ENCODE measurements at places on chromosomes 1 and 21.

DNA sequence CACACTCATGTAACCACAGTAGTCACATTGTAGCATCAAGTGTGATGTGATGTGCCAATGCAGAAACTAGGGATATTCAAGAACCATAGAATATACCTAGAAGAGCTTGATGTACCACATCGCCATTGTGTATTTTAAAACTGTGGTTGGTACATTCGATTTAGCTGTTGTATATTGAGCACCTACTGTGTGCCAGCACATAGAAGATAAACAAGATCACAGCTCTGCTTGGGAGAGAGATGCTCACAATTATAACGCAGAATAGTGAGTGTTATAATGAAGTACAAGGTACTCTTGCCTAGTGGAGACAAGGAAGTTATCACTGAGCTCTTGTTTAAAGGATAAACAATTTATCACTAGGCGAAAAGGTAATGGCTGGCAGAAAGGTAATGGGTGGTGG lies 4.7 kb downstream of the BTF3L4 start:
- DNase-seq: no peak

DNA sequence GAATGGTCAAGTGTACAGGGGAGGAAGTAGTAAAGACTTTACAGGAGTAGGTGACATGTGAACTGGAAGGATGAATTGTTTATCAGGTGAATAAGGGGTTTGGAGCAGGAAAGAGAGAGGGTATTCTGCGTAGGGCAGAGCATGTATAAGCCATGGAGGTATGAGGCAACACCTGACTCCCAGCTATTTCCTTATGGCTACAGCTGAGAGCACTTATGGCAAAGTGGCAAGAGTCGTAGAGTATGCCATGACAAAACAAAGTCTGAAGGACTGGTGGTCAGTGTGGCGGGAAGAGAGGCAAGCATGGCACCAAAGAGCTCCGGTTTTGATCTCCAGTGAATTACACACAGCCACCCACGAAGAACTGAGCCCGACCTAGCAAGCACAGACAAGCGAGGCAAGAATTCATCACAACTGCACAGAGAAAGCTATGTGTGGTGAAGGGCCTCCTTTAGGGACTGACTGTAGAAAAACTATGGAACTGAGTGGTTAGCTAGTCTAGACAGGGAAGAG lies 9.0 kb upstream of the ELOVL1 start:
- no peak for DNase-seq

- no peak for DNase-seq
Observed at GRCh38 chr1:60560701-60561100, 487.1 kb upstream of the C1orf87 start.

GRCh38 chr1:184340984-184341383 lies 45.8 kb upstream of the C1orf21 start:
- no peak for DNase-seq

DNA sequence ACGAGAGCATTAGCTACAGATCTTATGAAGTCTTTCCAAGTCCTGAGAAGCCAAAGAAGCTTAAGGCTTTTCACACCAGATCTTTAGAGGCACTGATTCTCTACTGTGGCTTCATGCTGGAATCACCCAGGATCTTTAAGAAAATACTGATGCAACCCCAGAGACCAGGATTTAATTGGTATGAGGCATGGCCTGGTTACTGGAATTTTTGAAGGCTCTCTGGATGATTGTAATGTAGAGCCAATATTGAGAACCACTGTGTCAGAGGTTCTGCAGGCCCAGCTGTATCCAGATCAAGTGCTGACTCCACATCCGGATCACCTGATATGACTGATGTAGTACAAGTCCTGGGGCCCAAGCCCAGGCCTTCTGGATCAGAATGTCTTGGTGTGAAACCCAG lies 105.7 kb downstream of the PLPPR5 start:
- DNase-seq: no peak

GRCh38 chr1:64960731-64961130 lies 5.6 kb downstream of the JAK1 start:
- DNase-seq: no peak

DNA sequence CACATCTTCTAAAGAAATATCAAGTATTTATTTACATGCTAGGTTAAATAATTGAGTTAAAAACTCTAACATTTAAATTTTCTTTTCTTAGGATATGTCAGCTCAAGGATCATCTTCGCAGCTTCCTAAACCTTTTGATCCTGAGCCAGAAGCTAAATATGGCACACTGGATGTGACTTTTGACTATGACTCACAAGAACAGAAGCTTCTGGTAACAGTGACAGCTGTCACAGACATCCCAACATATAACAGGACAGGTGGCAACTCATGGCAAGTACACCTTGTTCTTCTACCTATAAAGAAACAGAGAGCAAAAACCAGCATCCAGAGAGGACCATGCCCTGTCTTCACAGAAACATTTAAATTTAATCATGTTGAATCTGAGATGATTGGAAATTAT lies 132.7 kb upstream of the SERTAD4 start:
- DNase-seq: peak; percentile 16

- DNase-seq: no peak
Observed at GRCh38 chr1:63027176-63027575, 243.2 kb downstream of the ATG4C start.

DNA sequence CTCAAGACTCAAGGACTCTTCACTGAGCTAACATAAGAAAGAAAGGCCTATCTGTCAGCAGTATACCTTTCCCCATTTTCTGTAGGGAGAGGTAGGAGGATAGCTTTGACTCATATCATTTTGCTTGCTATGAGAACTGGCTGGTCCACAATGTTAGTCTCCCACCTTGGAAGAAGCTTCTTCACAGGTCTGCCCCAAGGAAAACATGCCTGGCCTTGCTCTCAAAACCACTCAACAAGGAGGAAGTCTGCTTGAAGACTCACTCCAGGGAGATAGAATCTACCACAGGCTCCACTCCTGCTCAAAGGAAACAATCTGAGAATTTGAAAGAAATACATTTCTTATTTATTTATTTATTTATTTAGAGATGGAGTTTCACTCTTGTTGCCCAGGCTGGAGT lies 29.5 kb upstream of the LAMC1 start:
- no peak for DNase-seq

- peak; percentile 72 for DNase-seq
Observed at GRCh38 chr1:6438047-6438525, 13.5 kb downstream of the ESPN start.

DNA sequence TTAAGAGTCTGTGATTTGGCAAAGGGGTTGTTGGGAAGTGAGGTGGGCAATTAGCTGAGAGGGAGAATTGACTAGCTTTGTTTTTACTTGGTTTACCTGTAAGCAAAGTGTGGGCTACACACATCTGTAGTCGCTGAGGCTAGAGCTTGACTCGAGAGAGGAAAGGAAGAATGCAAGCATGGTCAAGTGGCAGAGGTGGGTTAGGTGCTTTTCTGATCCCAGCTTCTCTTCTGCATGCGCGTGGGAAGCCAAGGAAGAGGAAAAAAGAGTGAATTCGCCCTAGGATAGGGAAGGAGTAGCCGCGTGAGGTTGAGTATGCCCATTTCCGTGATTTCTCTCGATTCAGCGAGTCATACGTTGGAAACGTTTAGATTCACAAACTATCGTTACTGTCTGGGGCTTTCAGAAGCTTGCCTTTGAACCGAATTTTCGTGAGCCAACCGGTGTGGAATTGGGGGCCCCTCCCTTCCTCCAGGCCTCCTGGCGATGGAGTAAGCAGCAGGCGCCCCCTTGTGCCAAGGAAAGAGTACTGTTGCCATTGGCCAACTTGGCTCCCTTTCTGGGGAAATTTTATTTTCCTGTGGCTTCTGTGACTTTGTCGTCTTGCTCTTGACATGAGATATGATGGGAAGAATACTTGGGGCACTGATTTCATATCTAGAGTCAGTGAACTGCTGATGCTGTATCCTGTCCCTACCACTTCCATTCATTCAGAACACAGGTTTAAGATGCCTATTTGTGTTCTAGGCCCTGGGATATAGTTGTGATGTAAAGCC lies 1.3 kb downstream of the PIGV start:
- DNase-seq: peak; percentile 83

DNA sequence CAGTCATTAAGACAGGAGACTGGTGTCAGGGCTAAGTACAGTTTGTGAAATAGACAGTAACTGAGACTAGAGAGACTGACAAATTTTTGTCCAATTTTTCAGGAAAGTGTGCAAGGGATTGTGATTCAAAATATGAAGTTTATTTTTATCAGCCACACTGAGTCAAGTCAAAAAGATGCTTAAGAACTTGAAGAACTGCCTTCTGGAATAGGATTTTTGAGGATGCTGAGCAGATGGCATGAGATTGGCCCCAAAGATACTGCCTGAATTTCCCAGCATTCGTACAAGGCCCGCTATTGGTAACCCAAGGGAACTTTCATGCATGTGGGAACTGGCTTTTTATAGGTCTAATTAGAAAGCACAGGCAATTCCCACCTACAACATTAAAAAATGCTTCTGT lies 610.0 kb downstream of the LMO4 start:
- DNase-seq: no peak

DNA sequence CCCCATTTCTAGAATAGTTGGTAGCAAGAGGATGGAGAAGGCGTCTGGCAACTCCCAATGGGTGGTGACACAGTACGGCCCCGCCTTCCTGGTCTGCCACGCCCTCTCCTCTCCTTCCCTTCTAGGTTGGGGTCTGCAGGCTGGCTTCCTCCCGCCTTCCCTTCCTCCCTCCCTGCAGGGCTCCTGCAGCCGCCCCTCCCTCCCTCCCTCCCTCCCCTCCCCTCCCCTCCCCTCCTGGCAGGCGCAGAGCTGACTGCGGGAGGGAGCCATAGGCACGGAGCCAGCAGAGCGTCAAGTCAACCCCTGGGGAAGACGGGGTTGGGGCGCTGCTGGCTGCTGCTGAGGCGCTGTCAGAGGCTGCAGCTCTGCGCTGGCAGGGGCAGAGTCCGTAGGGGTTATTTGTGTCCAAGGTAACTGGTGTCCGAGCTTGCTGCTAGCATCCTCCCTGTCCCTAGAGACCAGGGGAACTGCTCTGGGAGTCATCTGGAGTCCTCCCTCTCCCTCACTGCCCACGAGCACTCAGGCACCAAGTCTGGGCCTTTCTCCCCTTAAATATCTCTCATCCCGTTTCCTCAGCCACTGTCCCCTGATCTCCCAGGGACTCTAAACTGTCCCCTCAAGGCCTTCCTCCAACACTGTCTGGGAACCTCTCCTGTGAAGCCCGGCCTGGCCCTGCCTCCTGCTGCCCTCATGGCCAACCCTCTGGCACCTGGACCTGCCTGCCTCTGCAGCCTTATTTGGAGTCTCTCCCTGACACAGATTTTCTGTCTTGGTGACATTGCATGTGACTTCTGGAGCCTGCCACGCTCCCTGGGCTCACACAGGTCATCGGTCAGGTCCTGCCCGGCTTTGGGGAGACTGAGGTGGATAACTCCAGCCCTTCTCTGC lies 57.4 kb upstream of the ACOT11 start:
- DNase-seq: no peak

DNA sequence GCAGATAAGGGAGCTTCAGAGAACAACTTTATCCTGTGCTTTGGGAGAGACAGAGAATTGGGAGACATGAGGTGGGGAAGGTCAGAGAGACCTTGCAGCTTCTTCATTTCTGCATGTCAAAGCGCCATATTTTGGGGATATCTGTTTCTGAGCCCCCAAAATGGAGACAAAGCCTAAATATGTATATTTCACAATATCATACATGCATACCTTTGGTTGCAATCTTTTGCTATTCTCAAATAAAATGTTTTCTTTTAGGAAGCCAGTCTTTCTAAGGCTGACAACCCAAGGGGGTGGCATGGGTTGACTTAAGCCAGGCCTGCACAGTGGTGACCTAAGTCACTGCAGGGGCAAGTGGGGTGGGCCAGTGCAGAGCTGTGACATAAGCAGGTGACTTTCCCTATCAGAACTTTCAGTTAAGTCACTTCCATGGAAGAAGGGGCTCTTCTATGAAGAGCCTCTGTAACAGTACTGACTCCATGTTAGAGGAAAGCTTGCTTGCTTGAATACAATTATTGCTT lies 13.9 kb upstream of the MRPL55 start:
- no peak for DNase-seq

- no peak for DNase-seq
Observed at GRCh38 chr1:245475961-245476516, 321.3 kb downstream of the KIF26B start.

DNA sequence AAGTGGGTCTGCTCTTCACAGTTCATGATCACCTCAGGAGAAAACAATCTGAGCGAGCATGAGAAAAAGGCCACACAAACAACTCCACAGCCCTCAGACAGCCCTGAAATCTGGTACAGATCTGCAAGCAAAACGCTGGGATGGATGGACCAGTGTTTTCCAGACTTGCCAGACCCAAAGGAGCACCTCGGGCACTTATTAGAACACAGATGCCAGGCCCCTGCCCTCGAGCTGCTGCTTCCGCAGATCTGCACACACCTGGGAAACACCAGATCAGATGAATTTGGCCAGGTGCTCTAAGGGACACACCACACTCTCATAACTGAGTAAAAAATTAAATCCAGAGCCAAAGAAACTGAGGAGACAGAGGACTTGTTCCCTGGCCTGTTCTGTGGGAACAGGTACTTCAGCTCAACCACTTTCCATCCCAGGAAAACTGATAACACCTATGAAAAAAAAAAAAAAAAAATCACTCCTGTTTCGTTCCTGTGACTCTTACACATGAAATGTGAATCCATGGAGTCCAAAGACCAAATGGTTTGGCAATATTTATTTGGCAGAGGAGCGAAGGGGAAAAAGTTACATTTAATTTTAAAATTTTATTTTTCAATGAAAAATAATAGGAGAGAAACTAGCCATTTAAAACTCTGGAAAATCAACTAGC lies 202.9 kb upstream of the ESRRG start:
- DNase-seq: no peak

DNA sequence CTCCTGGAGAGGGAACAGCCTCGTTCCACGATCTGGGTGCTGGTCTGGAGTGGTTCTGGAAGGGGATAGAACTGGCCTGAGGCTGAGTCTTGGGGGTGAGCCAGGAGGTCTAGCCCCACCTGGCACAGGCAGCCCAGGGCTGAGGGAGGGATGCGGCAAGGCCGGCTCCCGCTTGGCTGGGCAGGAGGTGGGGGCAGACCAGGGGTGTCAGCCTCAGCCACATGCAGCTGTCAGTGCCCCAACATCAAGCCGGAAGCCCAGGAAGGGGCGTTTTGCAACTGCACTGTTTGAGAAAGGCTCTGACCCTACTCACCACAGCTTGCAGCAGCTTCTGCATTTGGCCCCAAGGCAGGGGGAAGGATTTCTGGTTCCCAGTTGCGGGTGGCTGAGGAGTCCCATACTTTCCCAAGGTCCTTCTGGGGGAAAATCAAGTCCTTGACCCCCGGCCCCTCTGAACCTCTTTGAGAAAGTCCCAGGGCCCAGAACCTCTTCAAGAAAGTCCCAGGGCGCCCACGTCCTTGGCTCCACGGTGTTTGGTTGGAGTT lies 2.0 kb downstream of the EFHD2 start:
- peak; percentile 64 for DNase-seq

GRCh38 chr1:235923466-235924021 lies 56.8 kb upstream of the LYST start:
- DNase-seq: no peak

GRCh38 chr21:46118316-46119143 lies 20.6 kb downstream of the COL6A2 start:
- DNase-seq: peak; percentile 5

- no peak for DNase-seq
Observed at GRCh38 chr1:43255438-43256210, 14.2 kb upstream of the TMEM125 start.

DNA sequence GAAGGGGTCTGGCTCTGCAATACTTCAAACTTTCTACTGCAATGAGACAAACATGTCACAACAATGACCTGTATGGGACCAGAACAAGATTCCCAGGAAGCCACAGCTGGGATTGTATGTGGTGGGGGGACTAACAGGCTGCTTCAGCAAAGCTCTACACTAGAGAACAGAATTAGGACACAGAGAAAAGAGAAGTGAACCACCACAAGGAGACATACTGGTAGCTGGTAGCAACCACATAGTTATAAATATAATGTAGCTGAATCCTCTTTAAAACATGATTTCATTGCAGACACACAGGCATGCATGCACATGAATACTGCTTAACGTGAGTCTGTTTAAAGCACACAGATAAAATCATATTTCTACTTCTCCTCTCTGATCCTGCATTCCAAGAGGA lies 3.5 kb upstream of the ILDR2 start:
- no peak for DNase-seq

Data from head of caudate nucleus (tissue), 42 donors.